ENCODE measurements at places on chromosomes 2 and 18.
A peak's percentile ranks its signal among the peaks of the same experiment; 100 is the strongest.

DNA sequence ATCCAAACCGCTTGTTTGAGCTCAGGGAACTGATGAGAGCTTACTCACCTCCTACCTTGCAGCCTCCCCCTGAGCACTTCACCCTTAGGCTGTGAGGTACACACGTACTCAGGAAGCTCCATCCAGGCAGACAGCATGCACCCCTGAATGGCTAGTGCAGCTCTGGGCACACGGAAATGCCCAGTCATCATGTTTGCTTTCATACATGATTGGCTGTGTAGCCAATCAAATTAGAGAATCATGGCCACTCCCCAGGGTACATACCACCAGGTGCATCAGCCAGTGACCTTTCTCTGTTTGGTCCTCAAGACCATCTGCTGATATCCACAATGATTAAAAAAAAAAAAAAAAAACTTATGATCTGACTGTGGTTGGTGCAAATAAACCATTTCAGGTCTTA, 42.1 kb downstream of the RNF152 start:
- no peak for DNase-seq

DNA sequence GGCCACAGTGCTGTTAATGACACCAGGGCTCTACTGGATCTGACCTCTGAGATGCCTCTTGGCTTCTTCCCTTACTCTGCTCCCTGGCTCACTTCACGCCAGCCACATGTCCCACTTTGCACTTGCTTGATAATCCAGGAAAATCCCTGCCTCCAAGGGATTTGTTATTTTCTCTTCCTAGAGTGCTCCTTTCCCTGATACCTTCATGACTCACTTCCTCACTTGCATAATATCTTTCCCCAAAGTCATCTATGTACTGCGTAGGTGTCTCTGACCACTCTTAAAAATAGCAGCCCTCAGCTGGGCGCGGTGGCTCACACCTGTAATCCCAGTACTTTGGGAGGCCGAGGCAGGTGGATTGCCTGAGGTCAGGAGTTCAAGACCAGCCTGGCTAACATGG, 572.3 kb downstream of the PLCL1 start:
- DNase-seq: no peak

DNA sequence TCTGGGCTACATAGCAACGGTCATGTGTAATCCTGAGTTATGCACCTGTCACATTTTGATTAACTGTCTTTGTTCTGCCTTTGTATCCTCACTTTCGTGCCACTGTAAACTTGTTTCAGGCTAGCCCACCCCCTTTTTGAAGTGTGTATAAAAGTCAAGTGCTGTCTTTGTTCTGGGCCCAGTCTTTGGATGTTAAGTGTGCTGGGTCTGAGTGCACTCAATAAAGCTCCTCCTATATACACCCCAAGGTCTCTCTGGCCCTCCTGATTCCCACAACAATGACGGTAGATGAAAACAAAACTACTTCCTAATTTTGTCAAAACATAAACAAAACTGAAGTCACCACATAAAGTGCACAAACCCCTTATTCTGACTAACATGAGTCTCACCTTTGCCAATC, 633.4 kb downstream of the DSC3 start:
- no peak for DNase-seq

DNA sequence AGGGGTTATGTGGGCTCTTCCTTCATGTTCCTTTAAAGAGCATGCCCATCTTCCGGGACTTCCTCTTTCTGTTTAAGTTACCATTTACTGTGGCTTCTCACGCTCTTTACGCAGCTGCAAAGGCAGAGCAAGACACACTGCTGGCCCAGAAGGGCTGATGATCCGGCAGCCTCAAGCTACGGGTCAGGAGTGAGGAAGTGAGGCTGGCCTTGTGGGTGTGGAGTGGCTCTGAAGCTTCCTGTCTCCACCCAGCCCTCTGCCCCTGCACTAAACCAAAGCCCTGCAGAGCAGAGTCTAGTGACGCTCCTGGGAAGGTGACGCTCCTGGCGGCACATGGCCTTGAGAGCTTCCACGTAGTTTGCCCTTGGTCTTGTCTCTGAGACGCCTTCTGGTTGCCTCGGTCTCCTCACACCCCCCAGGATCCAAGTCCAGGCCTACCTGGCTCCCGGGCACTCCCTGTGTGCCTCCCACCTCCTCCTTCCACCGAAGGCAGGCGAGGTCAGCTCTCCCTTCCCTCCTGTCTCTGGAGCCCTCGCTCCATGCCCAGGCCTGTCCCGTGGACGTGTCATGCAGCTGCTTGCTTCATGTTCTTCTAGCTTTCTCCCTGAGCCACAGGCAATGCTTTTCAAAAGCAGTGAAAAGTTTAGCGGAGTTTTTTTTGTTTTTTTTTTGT, 50.3 kb downstream of the ARL4C start:
- peak; percentile 69 for DNase-seq

Measured in stimulated activated CD4-positive, alpha-beta T cell treated with anti-CD3 and anti-CD28 coated beads, Interleukin-12 subunit alpha, Interleukin-12 subunit beta, amount 100 ng/mL, for 48 hours (primary cell).